ENCODE measurements at places on chromosomes 11 and 22.

GRCh38 chr22:46122980-46123693, 27.2 kb upstream of the PPARA start:
- no peak for DNase-seq

GRCh38 chr11:35617687-35618496, at the start of gene FJX1:
TSS of gene FJX1 (plus strand) at chr11:35618460. CDS start at chr11:35618637, 177 bp downstream.
- DNase-seq = no peak

GRCh38 chr11:27423125-27423524, 49.5 kb downstream of the LGR4 start:
- peak; percentile 53 for DNase-seq

DNA sequence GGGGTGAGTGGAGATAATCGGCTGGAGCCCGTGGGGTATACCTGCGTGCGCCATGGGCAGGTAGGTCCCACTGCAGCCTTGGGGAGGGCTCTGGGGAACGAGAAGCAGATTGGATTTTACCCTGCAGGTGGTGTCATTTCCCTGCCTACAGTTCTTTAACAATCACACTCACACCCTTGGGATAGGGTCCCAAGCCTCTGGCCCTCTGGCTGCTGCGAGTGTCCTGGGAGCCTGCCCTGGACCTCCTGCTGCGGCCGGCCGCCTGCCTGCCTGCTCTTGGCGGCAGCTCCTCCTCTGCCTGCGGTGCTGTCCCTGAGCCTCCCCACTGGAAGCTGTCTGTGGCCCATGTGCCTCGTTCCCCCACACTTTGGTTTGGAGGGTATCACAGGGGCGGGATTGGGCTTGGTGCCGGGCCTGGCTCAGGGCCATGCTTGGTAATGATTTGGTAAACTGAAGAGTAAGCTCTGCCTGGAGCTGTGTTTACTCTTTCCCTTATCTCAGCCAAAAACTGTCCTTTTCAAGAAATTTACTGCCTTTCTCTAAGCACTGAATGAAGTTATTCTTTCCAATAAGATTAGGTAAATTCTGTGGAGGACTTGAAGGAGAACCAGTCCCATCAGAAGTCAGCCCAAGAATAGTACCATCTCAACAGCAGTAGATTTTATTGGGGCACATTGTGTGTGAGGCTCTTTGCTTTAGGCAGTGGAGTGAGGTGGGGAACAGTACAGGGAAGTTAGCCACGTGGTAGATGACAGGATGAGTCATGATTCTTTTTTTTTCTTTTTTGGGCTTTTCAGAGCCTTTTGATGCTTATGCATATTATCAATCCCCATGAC, 53.7 kb downstream of the TBC1D22A start:
- no peak for DNase-seq

- no peak for DNase-seq
Observed at GRCh38 chr11:75562836-75563484, 907 bp downstream of the SERPINH1 start.

- DNase-seq = no peak
Observed at GRCh38 chr11:110805756-110806155, 93.5 kb upstream of the ARHGAP20 start.

- no peak for DNase-seq
Observed at GRCh38 chr22:49404576-49405241, 423.0 kb downstream of the BRD1 start.

DNA sequence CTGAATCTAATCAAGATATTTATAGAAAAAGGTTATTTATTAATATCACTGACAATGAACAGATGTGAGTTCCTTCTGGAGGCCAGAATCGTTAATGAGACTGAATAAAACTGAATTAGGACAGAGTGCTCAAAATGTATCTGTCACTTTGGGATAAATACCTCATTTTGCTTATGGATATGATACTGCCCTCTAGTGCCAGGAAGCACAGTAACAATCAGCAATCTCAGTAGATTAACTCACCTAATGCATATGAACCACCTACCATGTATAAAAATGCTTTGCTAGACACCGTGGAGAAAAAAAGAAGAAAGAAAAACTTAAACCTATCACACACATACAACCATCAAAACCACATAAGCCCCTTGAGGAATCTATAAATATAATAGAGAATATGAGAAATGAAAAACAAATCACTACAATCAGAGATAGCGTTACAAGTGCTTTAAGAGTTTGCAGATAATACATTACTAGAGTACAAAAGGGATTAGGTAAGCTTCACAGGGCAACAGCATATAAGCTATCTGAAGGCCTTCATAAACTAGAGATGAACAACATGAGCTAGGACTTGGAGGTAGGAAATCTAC, 117.4 kb downstream of the SGSM3 start:
- DNase-seq = no peak

DNA sequence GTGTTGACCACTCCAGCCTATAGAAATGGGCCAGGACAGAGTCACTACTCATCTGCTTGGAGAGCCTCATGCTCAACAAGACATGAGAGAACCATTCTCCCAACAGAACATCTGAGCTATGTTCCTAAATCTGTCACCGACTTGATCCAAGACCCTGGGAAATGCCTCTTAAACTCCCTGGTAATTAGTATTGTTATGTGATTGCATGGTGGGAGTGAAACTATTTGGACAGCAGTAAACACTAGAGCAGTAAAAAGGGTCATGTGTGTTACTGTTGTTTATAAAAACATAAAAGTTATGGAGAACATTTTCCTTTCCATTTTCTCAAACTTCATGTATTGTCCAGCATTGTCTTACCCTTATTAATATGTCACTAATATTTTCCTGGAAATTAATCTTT, 369.8 kb upstream of the FAT3 start:
- DNase-seq = no peak

DNA sequence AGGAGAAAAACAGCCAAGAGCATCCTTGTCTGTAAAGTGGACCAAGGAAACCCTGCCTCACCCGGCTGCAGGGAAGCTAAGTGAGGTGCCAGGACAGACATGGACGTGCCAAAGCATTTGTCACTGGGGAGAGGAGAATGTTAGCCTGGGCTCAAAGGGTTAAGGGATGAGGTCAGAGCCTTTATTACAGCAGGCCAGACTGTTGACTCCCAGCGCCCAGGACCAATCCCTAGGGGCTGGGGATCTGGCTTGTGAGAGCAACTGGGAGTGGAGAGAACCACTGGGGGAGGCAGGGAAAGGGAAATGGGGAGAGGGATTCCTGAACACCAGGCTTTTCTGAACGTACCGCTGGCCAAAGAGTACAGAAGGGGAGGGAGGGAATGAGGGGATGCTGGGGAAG, 2.6 kb downstream of the CHRM1 start:
- DNase-seq = no peak

DNA sequence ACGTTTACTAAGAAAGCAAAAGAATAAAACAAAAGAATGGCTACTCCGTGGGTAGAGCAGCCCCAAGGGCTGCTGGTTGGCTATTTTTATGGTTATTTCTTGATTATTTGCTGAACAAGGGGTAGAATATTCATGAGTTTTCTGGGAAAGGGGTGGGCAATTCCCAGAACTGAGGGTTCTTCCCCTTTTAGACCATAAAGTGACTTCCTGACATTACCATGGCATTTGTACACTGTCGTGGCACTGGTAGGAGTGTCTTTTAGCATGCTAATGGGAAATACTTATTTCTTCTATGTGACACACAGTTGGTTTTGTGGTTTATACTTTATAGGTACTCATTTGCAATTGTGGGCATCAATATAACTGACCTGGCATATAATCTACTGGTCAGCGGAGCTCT, 56.3 kb downstream of the SLN start:
- DNase-seq = no peak

- DNase-seq = no peak
Observed at GRCh38 chr11:34379079-34379478, 21.3 kb upstream of the ABTB2 start.

GRCh38 chr11:75627906-75628668, 40.8 kb downstream of the MAP6 start:
- DNase-seq = no peak

GRCh38 chr11:65459552-65459951, 37.0 kb downstream of the NEAT1 start:
- DNase-seq = no peak

DNA sequence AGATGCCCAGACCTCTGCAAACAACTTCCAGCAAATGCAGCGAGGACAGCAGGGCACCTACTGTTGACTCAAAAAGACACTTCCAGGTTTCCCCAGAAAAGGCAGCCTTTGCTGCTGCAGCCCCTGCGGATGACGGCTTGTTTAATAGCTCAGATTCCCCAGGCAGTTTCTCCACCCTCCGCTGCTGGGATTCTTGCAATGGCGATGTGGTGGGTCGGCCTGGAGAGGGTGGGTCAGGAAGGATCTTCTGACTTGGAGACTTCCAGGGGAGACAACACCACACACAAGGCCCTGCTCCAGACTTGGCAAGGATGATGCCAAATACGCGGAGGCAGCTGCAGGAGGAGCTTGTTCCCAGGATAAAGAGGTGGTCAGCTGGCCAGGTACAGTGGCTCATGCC, 17.9 kb upstream of the TREH start:
- no peak for DNase-seq

DNA sequence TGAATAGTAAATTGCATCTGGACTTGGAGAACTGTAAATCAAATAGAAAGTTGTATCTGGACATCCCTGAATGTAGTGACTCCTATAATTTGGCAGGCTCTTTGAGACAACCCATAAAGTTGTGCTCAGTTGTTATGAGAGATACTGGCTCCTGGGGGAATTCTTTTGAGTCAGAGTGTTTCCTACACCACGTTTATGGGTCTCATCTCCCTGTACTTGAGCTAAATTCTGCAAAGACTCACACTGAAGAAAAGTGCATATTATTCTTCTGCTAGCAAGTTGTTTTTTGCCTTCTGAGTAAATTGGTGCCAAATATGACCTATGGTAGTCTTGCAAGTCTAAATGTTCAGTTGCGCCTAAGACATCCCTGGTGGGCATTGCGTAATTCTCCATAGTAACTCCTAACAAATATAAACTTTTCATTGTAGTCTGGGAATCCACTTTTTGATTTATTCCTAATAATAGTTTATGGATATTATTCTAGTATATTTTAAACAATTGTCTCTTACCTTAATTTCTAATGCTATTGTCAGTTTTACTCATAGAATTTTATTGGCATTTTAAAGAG, 5.0 kb downstream of the ZNF215 start:
- no peak for DNase-seq

DNA sequence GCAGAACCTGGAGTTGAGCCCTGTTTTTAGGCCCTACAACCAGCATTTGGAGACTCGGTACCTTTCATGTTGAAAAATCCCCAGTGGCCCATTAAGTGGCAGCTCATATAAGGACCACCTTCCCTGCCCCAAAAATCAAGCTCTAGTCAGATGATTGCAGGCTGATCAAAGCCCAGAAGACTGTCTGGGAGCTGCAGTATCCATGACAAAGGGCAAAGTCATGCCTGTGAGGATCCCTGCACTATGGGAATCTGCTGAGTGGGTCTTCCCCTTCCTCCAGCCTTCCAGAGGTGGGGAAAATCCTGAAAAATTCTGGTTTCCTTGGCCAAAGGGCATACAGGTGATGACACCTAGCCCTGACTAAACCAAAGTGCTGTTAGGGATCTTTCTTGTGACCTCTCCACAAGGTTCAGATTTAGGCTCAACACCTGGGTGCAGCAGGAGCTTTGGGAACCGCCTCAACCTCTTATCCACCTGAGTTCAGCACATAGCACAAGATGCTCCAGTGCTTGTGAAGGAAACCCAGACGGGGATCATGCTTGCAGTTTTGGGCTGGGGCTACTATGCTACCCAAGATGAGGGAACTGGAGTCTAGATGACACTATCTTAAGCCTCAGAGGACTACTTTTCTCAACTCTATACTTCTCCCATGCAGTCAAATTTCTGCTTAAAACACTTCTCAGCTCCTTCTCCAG, 1.2 kb upstream of the TRIM3 start:
- no peak for DNase-seq

DNA sequence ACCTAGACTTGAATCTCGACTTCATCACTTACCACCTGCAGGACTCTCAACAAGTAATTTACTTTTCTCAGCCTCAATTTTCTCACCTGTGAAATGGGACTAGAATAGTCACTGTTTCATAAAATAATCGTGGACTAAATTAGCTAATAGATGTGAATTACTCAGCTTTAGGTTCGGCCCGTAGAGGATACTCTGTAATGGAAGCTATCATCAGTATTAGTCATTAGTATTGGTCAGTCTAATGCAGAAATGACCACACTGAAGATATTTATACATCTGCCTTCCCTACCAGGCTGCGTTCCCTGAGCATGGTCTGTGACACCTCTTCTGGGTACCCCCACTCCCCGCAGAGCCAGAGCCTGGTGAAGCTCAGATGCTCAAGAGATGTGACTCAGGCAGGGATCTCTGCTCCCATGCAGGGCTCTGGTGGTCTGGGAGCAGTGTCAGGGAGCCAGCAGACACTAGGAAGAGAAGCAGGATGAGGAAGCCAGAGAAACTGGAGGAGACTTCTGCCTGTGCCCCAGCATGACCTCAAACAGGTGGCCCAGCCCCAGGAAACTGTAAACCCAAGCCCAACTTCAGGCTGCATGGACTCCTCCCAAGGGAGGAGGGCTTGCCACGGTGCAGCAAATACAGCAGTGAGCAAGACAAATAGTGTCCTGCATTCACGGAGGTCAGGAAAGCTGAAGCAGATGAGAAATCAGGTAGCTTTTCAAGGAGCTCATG, 88.0 kb upstream of the E2F8 start:
- no peak for DNase-seq

- no peak for DNase-seq
Observed at GRCh38 chr11:86934582-86934900, 20.7 kb downstream of the FZD4 start.

DNA sequence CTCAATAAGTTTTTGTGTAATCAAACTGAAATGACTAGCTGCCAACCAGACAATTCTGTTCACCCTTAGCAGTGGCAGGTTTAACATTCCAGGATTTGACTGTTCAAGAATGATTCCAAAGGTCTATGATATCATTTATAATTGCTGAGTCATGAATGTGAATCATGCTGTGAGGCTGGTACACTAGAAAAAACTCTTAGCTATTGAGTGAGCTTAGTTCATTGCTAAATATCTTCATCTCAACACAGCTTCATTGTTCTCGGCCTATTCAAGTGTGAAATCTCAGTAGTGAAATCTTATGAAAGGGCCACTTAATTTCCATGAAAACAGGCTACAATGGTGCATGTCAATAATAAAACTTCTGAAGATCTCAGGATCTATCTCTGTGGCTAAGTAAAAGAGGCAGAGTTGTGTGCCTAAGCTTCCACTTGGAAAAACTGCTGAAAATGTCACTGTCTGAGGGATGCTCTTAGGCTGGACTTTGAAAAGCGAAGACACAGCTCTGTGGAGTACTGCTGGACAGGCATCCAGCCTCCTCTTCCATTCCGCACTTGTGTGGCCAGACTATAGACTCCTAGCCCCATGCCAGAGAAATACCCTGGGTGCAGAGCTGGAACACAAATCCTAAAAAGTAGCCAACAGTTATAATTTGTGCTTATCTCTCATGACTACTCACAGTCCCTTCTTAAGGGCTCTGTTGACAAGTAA, 12.8 kb downstream of the AQP11 start:
- DNase-seq = no peak

GRCh38 chr22:36003972-36004674, 24.5 kb downstream of the RBFOX2 start:
- no peak for DNase-seq
